ENCODE measurements at places on chromosomes 5 and 9. TPM values are rescaled to one million over a fixed set of nuclear protein-coding genes. Genes with fewer than 3 reads are reported as not detected.

The ENG gene
- total RNA-seq: not detected

The CDH9 gene
- total RNA-seq: not detected

GRCh38 chr5:133749331-133749985 is 137.1 kb upstream of the FSTL4 start:
- DNase-seq: peak; percentile 52

The AK8 gene
- total RNA-seq: not detected

DNA sequence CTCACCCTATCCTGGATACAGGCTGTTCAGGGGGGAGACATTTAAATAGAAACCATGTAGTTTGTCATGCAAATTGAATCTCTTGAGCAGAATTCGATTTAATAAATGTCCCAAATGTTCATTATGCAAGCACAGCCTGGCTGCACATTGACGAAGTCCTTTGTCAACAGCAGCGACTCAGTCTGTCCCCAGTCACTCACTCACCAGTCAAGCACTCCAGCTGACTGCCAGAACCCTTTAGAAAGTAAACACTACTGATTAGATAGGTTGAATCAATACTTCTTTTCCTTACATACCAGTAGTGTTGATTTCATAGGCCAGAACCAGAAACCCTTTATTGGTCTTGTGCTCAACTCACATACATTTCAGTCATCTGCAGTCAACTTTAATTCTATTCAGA is 27.5 kb downstream of the CDH6 start:
- DNase-seq: no peak

GRCh38 chr9:18215626-18216025 is 258.3 kb upstream of the ADAMTSL1 start:
- DNase-seq: no peak

GRCh38 chr9:77438653-77439052 is 209.5 kb downstream of the GNA14 start:
- DNase-seq: no peak
